ENCODE measurements at places on chromosomes 2 and 18.

DNA sequence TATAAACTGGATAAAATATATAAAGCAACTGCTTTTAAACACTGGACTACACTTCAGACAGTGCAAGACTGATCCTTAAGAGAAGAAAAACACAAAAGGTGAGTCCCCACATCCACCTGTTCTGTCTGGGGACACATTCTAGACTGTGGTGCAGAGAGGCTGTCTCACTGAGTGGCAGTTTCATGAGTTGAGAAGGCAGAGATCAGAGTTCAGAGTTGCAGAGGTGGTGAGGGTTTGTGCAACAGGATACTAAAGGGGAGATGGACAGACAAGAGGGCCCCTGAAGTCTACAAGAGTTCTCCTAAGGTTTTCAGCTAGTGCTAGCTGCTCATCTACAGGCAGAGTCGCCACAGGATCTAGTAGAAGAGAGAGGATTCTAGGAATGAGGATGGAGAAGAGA lies 68.0 kb downstream of the METTL8 start:
- no peak for DNase-seq

- DNase-seq, result no peak
These were observed 44.4 kb downstream of the LCT start for GRCh38 chr2:135792401-135793150.

DNA sequence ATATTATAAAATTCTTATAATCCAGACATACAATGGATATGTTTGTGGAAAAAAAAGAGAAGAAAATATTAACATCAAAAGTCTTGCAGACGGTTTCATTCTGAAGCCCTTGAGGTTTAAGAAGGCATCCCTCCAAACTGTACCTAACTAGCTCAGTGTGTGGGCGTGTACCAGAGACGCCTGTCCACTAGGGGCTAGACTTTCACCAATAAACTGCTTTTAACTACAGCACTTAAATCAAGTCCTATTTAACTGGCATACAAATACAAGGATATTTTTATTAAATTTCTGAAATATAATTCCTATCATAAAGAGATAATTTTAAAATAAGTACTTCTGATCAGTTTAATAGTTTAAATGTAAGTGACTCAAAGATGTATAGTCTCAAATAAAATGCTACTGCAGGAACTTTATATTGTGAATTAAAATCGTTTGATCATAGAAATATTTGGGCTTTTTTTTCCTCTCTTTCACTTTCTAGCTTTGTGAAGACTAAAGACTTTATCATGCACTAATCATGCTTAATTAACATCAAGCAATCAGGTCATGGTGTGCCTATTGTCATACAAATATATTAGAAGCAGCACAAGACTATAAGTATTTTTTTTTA lies 437.7 kb downstream of the SATB2 start:
- DNase-seq, result no peak

GRCh38 chr2:133304344-133304743 lies 263.9 kb downstream of the NCKAP5 start:
- DNase-seq, result no peak

- no peak for DNase-seq
These were observed 38.4 kb upstream of the DTNB start for GRCh38 chr2:25711675-25712354.

DNA sequence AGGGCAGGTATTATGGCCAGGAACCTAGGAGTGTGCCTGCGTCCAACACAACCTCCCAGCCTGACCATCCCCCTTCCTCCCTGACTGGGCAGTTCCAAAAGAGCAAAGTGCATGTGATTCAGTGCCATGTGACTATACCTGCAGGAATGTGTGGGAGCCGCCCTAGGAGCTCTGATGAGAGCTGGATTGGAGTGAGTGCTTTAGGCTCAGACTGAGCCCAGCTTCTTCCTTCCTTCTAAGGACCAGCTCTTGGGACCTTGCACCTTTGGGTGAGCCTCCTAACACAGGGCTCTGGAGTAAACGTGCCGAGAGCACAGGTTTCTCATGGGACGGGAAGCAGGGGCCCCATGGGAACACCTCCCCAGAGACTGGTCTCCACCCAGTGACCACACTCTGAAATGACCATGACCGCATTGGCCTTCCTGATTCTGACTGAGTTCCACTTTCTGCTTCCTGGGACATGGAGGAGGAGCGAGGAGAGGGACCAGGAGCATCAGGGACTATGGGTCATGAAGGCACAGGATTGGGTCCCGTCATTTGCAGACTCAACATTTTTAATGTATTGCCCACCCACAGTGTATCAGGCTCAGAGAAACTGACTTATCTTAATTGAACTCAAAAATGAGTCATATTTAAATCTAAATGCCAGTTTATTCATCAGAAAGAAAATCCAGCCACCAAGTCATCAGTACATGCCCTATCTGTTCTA lies 87.8 kb upstream of the BCL2L11 start:
- DNase-seq, result no peak

- no peak for DNase-seq
These were observed 344.6 kb upstream of the CHAC2 start for GRCh38 chr2:53422979-53423378.

DNA sequence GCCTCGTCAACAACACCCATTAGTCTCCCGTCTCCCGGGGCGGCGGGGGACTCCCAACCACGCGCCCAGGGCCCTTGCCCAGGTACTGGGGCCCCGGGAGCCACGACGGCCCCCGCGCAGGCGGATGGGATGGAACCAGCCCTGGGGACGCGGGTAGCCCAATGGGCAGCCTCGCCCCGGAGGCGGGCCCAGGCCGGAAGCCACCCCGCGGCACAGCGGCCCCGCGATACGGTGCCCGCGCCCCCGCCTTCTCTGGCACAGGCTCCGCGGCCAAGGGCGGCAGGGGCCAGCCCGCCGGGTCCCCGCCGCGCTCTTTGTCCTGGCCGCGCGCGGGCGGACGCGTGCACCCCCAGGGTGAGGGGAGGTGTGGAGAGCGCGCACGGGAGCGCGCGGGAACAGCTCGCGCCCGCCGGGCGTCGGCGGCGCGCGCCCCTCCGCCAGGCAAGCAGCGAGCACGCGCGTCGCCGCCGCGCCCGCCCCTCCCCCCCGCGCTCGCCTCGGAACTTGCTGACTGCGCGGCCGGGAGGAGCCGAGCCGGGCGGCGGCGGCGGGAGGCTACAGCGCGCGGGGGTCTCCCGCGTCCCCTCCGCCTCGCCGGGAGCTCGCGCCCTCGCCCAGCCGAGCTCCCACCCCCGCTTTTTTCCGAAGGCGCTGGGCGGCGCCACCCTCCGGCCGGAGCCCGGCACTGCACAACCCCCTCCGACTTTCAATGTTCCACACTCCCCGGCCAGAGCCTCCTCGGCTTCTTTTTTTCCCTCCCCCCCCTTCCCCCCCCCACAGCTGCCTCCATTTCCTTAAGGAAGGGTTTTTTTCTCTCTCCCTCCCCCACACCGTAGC lies at the start of gene UBE2E3:
Gene UBE2E3 (plus strand): TSS at position 500 of the 837 bp plus-strand sequence. CDS start 1,438 bp downstream, outside the sequence.
- peak; percentile 54 for DNase-seq

DNA sequence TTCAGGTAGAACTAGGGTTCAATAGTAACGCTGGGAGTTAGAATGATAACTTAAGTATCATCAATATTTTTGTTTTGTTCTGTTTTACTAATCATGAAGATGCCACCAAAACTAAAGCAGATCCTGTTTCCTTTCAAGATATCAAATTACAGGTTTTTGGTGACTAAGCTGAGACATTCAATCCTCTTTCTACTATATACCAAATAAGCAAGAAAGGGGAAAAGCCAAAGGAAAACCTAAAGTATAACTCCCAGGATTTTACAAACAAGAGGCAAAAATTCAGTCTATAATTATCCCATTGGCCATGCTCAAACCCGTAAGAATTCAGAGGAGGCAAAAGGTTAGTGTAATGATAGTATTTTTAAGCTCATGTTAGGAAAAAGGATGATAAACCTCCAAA lies 175.2 kb upstream of the CCDC150 start:
- DNase-seq, result no peak

DNA sequence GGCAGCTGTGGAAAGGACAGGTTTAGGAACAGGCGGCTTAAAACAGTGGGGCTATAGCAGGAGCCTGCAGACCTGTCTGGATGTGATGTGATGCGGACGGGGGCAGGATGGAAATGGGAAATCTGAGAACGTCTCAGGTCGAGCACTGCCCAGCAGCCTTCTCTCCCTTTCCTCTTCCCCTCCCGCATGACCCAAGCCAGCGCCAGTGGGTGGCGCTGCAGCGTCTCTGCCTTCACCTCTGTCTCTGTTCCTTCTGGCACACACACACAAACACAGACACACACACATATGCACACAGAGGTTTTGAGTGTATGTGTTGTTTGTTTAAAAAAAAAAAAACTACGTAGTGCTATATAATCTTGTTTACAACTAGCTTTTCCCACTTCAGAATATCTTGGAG lies 82.0 kb upstream of the SLC66A3 start:
- DNase-seq, result no peak

GRCh38 chr2:241931084-241931975 lies 61.8 kb downstream of the RTP5 start:
- DNase-seq, result no peak

DNA sequence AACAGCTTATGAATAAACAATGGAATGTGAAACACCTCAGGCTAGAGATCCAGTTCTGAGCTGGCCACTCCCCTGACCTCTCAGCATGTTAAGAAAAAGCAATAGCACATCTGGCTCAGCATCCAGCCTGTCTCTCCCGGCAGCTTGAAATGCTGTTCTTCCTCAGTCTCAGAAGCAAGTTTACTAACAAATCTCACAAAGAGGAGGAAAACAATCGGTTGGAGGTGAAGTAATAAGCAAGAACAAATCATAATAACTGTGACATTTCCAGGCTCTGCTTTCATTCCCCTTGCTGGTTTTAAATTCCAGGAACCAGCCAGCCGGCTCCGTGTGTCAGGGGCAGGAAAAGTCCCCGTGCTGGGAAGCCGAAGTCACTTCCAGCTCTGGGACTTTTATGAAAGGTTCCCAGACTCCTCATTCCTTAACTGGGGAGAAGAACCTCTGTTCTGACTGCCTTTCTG lies 133.9 kb upstream of the ARL4C start:
- DNase-seq, result no peak

GRCh38 chr2:168118733-168119514 lies 128.5 kb downstream of the STK39 start:
- no peak for DNase-seq

- DNase-seq, result no peak
These were observed 28.1 kb downstream of the MAP4K4 start for GRCh38 chr2:101725515-101726192.

GRCh38 chr2:144826105-144826504 lies 306.2 kb upstream of the ZEB2 start:
- no peak for DNase-seq

Measured in stimulated activated CD4-positive, alpha-beta T cell treated with anti-CD3 and anti-CD28 coated beads, Interleukin-12 subunit alpha, Interleukin-12 subunit beta, amount 100 ng/mL, for 24 hours (primary cell).